ENCODE measurements at places on chromosomes 1 and 21.

GRCh38 chr1:108858230-108858950 is 1.5 kb upstream of the AKNAD1 start:
- DNase-seq, result no peak

- DNase-seq, result no peak
Measured at GRCh38 chr21:17406202-17406601, 106.6 kb upstream of the CXADR start.

GRCh38 chr1:89842567-89843272 is 21.9 kb downstream of the LRRC8D start:
- DNase-seq, result peak; percentile 57

GRCh38 chr1:112110031-112110430 is 120.6 kb upstream of the KCND3 start:
- DNase-seq, result no peak

GRCh38 chr1:205834751-205835150 is 15.2 kb downstream of the PM20D1 start:
- DNase-seq, result no peak

- no peak for DNase-seq
Measured at GRCh38 chr1:150925080-150925479, 1.1 kb upstream of the SETDB1 start.

Data from HS-27A (cell line).